ENCODE measurements at places on chromosomes 3 and 15. TPM values are rescaled to one million over a fixed set of nuclear protein-coding genes. Genes with fewer than 3 reads are reported as not detected.

GRCh38 chr3:116947809-116948208, 238.2 kb downstream of the TUSC7 start:
- DNase-seq, result no peak

- DNase-seq, result no peak
Observed at GRCh38 chr15:66131200-66131599, 122.3 kb downstream of the MEGF11 start.

GRCh38 chr3:57110798-57111197, 50.3 kb downstream of the SPATA12 start:
- DNase-seq, result no peak

PAQR9 gene
- polyA plus RNA-seq, result 0.82 TPM

DNA sequence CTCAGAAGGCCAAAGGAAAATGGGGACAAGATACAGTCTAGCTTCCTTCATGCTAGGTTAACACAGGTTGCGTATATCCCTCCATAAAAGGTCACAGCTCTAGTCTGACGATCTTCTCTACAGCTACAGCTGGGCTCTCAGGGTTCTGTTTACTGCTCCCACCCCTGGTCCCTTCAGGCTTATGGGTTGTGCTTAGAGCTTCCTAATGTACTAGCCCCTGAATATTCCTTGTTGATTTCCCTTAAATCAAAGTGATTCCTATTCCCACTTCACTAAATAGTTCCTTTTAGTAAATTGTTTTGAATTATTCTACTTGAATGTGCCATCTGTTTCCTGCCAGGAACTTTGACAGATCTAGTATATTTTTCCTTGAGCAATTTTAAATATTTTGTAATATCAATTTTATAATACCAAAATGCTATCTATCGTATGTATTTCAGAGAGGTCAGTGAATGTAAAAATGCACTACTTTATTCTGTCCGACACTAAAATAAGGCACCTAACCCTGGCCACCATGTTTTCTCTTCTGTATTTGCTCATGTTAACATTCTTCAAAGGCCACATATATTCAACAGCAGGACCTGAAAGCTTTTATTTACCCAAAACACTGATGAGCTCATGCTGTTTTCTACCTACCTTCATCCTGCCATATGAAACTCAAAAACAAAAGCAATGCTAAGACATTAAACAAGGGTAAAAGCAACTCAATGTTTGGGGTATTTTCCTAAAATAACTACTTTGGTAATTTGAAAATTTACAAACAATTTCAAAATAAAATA, 92.8 kb upstream of the TGFBR2 start:
- no peak for DNase-seq

CPNE9 gene
- polyA plus RNA-seq, result 0.14 TPM

DNA sequence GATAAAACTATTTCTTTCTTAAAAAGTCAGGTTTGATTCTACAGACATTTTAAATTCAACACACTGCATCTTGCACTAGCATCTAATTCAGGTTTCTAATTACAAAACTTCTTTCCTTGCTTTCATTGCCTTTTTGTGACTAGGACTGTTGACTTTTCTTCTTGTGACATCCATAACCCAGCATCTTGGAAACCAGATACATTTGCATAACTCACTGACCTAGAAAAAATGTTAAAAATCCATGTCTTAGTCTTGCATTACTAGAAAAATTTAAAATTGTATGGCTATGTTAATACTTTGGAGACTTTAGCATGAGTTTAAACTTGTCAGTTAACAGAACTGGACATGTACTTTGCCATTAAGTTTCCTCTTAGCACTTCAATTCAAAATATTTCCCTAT, 72.7 kb downstream of the DTWD1 start:
- DNase-seq, result no peak

DNA sequence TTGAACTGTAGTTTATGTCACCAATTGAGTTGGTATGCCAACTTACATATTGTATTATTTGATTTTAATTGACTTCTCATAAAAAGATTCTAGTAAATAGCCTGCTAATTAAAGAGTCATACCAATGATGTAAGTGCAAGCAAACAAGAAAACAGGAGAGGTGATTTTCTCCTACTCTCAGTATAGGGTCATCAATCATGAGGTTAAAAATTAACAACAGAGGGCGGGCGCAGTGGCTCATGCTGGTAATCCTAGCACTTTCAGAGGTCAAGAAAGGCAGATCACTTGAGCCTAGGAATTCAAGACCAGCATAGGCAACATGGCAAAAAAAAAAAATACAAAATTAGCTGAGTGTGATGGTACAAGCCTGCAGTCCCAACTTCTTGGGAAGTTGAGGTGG, 108.7 kb downstream of the MYO9A start:
- peak; percentile 56 for DNase-seq
